ENCODE measurements at places on chromosomes 11 and 22.

- no peak for DNase-seq
Observed at GRCh38 chr11:93198215-93198845, 539 bp upstream of the SLC36A4 start.

DNA sequence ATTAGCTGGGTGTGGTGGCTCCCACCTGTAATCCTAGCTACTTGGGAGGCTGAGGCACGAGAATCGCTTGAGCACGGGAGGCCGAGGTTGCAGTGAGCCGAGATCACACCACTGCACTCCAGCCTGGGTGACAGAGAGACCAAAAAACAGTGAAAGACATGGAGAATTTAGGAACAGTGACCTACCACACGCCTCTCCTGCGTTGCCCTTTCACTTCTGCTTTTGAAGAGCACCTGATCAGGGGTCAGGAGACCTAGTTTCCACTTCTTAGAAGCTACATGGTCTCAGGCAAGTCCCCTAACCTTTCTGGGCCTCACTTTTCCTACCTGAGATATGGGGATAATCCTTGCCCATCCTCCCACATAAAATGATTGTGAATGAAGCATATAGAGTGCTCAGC, 12.2 kb downstream of the SLC35C1 start:
- no peak for DNase-seq

DNA sequence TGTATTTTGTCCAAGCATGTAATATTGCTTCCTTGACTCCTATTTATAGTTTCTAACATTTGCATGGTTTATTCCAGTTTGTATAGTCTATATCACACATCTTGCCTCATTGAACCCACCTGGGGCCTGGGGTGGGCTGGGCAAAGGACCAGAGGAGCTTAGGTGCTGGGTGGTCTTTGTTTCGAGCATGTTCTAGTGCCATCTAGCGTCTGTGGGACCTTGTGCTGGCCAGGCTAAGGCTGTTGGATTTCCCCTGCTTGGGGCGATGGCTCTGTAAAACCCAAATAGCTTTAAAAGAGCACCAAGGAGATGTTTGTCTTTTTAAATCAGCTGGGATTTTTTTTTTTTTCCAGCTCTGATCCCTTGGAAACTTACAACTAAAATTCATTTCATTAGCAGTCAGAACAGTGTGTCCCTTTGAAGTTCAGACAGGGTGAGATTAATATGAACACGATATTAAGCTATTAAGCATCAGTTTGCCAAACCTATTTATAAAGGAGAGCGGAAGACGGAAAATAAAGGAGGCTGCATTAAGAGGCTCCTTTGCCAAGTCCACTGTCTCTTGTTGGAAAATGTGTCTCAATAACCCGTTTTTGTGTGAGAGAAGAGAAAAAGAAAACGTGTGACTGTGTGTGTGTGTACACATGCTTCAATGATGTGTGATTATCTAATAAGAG, 157.4 kb downstream of the COMMD9 start:
- peak; percentile 17 for DNase-seq

DNA sequence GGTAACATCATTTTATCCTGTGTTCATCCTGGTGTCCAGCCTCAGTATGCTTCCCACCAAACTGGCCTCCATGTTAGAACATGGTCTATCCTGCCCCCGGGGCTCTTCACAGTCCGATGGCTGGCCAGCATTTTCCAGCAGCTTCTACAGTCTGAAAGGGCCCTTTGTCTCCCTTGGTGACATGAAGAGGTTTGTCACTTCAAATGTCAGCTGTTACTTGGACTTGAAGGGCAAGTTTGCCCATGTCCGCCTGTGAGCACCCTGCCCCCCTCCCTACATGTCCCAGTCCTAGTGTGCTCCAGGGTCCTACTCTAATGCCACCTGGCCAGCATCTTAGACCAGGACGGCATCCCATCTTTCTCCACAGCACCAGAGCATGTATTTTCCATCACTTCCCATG, 24.7 kb downstream of the PATZ1 start:
- DNase-seq: no peak

DNA sequence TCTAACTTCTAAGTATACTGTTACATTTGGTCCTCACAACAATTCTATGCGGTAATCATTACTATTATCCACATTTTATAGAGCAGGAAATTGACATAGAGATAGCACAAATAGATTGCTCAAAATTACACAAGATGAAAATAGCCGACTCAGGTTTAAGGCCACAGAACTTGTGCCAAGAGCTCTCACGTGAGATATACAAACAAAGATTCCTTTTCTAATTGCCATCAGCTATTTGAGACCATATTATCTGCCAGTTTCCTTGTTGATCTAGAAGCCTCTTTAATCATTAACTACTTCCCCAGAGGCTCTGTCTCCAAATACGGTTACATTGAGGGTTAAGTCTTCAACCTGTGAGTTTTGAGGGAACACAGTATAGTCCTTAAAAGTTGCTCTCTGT, 61.0 kb upstream of the GLYATL1B start:
- no peak for DNase-seq

GRCh38 chr22:48433647-48434046, 1394.0 kb downstream of the BRD1 start:
- DNase-seq: no peak

DNA sequence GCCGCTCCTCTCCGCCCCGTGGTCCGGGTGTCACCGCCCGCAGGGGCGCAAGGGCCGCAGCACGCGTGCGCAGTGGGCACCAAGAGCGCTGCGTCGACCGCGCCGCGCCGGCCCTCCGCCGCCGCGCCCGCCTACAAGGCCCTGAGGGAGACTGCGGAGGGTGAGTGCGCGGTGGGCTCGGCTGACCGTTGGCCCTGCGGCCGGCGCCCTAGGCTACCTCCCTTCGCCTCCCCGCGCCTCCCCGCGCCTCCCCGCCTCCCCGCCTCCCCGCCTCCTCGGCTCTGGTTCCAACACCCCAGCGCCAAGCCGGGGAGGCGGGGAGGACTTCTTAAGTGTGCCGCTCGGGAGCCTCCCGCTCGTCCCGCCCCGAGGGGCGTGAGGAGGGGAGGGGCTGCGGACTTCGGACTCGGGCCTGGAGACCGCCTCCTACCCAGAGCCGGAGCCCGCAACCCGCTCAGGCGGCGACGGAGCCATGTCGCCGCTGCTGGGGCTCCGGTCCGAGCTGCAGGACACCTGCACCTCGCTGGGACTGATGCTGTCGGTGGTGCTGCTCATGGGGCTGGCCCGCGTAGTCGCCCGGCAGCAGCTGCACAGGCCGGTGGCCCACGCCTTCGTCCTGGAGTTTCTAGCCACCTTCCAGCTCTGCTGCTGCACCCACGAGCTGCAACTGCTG, at the start of gene AQP11:
Gene AQP11 (plus strand): TSS at position 433 of the 673 bp plus-strand sequence. CDS start 40 bp downstream, at position 473.
- peak; percentile 64 for DNase-seq

GRCh38 chr11:110242746-110243145, 53.7 kb downstream of the RDX start:
- DNase-seq: no peak

DNA sequence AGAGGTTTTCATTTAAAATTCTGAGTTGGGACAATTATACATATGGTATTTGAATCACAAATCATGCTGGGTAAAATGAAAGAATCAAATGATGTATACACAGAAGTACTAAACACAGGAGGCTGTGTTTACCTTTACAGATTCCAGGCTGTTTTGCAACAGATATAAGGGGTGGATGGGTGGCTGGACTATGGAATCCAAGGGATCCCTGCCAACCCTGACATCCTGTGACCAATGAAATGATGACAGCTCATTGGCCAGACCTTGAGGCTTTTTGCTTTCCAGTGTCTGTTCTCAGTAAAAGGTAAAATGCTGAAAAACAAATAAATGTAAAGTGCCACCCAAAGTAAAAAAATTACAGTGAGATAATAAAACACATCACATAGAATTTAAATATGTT, 3.3 kb upstream of the DDI1 start:
- no peak for DNase-seq

GRCh38 chr22:38873469-38874411, 1.7 kb upstream of the CBX6 start:
- peak; percentile 83 for DNase-seq

DNA sequence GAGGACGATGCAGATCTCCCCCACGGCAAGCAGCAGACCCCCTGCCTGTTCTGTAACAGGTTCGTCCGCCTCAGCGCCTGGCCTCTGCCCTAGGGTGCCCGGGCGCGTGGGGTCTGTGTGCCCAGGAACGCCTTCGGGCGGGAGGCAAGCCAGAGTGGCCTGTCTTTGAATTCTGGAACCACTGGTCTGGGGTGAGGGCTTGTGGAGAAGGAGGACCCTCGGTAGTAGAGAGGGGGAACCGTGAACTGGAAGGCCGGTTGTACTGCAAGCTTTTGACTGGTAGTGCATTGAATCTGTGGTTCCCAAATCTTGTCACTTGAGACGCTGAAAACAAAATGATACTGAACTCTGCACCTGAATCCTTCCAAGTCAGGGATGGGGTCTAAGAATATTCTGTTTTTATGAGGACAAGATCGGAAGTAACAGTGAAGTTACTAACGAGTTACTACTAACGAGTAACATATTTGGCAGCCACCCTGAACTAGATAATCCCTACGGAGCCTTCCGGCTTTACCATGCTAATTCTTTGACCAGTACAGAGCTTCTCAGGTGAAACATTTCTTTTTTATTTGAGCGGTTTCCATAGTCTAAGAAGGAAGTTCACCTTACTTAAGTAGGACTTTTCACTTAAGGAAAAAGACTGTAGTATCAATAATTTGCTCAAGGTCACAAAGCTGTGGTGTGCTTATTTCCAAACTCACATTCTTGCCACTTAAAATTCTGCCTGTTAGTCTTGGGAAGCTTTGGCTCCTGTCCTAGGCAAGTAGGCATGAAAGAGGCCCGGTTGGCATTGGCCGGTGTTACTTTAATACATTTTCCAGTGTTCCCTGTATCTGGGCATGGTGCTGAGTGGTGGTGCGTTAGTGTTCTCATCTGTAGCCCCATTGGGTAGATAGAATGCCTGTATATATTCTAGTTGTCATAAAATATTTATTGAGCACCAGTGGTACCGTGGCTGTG, 860 bp downstream of the PRMT3 start:
- DNase-seq: no peak

DNA sequence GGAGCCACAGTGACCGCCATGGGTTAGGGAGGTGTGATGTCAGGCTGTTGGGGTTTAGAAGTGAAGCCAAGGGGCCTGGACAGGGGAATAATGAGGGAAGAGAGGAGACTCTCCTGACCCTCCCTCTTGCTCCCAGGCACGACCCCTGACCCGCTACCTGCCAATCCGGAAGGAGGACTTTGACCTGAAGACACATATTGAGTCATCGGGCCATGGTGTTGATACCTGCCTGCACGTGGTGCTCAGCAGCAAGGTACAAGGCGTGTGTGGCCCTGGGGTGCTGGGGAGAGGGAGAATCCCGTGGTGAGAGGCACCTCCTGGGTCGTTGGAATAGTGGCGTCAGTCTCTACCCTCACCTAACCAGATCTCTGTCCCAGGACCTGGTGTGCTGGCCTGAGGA, 29.5 kb downstream of the TREH start:
- DNase-seq: no peak

DNA sequence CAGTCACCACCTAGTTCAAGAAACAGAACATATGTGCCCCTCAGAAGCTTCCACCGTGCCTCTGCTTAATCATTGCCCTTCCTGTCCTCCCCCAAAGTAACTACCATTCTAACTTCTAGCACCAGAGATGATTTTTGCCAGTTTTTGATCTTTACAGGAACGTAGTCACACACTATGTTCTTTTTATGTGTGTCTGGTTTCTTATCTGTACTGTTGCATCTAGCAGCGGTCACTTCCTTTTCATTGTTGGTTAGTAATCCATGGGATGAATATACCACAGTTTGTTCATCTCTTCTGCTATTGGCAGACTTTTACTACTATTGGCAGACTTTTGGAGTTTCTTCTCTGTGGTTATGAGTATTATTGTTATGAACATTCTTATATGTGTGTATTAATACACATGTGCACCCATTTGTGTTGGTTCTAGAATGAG, 34.6 kb downstream of the SPECC1L start:
- DNase-seq: no peak

DNA sequence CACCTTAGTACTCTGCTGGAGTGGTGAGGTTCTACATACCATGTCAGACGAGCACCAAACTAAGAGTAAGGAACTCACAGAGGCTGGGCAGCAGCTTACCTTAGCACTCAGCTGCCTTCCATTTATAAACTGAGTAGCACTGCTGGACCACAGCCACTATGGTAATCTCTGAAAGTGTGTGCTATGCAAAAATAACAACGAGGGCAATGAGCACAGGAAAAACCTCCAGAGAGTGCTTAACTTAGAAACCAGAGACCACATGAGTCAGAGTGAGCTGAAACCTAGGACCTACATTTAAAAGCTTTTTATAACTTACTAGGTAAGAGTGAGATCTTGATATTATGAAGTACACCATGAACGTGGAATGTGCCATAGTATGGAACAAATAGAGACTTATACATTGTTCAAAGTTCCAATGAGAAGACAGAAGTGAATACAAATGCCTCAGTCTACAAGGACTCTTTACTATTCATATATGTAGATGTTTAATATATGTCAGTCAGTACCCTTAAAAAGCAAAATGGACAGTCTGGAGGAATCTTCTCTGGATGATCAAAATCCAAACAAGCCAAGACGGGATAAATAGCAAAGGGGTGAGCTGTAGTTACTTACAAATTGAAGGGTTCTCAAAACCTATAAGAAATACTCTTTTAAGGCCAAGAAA, 17.2 kb upstream of the CD59 start:
- no peak for DNase-seq

DNA sequence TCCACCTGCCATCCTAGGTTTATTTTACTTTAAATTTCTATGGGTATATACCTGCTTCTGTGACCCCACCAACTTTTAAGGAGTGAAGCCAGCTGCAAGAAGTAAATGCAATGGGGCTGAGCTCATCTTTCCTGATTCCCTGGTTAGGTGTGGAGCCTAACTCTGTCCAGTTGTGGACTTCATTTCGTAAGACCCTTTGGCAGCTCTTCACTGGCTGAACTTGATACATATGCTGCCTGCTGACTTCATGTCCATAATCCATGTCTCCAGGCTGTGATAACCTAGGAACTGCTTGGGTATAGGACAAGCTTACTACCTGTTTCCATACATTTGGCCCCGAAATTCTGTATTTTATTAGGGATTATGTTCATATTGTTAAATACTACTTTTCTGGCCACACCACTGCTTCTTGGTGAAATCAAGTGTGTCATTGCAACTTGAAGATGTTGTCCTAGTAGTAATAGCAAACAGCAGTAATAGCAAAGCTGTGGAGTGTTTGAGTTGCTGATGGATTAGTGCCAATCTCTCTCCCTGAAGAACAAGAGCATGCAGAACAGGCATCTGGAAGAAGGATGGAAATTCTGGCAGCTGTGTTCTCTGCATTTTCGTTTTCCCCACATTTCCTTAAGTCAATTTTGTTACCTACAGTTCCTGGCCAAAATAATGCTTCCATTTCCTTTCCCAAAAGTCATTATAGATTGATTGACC, 31.2 kb downstream of the LDLRAD3 start:
- DNase-seq: no peak

All from stimulated activated naive CD8-positive, alpha-beta T cell treated with anti-CD3 and anti-CD28 coated beads, Interleukin-15, amount 100 ng/mL, for 72 hours (primary cell).